ENCODE measurements at places on chromosomes 1 and 21.
A peak's percentile ranks its signal among the peaks of the same experiment; 100 is the strongest.

DNA sequence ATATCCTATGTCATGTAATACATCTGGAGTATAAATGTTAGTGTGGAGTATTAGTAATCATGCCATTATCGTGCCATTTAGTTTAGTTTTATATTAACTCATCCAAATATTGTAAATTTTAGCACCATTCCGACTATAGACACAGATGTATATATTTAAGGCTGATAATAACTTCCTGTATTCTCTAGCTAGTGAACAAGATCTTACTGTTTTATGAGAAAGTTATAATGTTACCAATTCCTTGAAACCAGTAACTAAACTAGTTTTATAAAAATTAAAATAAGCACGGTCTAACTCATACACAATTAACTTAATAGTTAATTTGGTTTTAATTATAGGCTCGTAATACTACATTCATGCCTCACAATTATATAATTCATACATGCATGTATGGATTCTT lies 808.6 kb downstream of the USP25 start:
- no peak for DNase-seq

- no peak for DNase-seq
These were observed 151.1 kb upstream of the DPT start for GRCh38 chr1:168879896-168880734.

DNA sequence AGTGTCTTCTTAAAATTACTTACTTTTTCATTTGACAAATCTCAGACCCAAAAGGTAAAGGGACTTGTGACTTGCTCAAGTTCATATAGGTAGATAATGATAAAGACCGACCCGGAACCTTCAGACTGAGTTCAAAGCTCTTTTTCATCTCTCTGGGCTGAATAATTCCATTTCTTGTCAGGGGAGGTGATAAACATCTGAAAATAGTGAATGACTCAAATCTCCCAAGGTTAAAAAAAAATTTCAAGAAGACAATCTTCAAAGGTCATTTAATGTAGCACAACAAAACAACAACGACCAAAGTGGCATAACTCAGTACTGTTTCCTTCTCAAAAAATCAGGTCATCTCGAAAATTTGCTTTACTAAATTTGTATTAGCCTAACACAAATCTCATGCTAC lies 20.6 kb downstream of the LUZP1 start:
- DNase-seq, result no peak

DNA sequence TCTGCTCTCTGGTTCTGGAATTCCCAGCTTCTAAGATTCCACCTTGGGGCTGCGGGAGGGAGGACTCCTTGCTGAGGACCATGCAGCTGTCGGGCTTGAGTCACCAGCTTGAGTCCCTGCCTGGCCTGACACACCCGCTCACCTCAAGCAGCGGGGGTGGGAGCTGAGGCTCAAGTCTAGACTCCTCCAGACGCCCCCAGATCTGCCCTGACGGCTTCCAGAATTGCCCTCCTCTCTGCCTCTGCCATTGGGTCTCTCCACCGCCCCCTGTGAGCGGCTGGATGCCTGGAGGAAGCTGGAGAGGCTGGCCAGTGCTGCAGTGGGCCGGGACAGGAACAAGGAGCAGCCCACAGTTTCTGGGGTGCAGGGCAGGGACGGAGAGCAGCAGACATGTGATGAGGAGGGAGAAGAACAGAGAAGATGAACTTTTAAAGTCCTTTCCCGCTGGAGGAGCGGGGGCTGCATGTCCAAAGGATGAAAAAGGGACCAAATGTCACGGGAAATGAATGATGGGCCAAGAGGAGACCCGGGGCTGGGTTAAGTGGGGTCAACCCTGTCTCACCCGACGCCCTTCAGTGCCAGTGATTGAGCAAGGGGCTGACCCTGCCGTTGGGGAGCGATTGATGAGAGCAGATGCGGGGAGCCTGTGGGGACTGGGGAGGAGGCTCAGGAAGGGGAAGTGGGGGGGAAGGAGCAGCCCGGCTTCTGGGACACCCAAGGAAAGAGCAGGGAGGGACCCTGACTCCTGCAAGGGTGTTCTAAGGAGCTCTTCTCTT lies 13.5 kb downstream of the CRABP2 start:
- peak; percentile 26 for DNase-seq

DNA sequence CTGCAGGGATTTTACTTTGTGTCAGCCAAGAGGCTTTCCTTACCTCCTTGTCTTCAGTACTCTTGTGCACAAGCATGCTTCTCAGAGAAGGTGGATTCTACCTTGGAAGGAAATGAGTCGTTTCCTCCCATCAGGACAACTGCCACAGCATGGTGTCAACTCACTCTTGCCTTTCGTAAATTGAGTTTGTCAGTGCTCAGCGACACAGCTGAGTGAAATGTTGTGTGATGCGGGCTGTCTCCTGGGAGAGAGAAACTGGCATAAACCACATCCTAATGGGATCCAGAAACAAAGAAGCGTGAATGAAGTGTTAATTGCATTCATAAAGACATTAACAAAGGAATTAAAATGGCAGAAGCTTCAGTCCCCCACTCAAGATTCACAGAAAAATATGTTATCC lies 51.5 kb upstream of the SLC22A15 start:
- DNase-seq, result no peak

DNA sequence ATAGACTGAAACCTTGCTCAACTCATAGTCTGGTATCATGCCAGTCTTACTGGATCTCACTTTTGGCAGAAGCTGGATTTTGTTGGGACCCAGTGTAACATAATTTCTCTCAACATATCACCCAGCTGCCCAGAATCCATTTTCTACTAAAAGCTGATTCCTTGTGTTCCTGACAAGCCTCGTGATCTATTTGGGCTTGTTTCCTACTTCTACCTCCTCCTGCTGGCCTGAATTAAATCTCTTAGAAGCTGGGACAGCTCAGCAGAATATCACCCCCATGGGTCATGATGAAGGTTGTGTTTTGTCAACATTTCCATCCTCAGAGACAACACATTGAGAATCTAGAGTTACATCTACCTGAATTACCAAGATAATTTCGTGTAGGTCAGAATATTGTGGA lies 7.7 kb downstream of the GOLT1A start:
- no peak for DNase-seq

DNA sequence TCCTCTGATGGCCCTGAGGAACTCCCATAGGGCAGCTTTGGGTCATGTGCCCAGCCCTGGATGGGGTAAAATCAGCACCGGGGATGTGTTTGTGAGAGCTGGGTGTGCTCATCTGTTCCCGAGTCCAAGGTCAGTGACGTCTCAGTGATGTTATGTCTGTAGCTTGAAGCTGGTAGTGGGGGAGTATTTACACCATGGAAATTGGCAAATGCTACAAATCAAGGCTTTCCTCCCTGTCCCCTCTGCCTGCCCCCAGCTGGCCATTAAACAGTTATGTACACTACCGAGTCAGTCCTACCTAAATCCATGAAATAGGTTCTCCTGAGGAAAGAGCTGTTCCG lies 117.8 kb upstream of the SLC25A33 start:
- DNase-seq, result no peak

DNA sequence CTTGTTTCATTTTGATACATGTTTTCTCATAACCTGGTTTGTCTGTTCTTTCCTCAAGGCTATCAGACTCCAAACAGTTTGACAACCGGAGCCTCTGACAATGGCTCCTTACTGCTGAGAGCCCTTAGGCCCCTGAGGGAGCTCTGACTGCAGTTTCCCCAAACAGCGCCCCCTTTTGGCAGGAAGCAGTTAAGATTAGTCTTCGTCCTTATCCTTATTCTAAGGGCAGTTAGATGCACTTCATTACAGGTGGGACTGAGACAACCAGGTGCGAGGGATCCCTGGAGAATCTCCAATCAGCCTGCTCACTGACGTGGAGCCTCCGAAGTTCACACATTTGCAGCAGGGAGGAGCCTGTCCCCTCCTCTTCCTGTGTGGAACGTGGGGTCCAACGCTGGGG lies 393.1 kb downstream of the BRINP3 start:
- DNase-seq, result no peak

- no peak for DNase-seq
These were observed 21.4 kb upstream of the LBR start for GRCh38 chr1:225449261-225449660.

GRCh38 chr21:25558123-25558522 lies 49.2 kb downstream of the MRPL39 start:
- DNase-seq, result no peak

- peak; percentile 25 for DNase-seq
These were observed 1.2 kb downstream of the HMGCS2 start for GRCh38 chr1:119767486-119767885.

- no peak for DNase-seq
These were observed 108.7 kb upstream of the ZNF678 start for GRCh38 chr1:227454686-227455085.

- no peak for DNase-seq
These were observed 26.3 kb downstream of the CLEC20A start for GRCh38 chr1:178470411-178470960.

DNA sequence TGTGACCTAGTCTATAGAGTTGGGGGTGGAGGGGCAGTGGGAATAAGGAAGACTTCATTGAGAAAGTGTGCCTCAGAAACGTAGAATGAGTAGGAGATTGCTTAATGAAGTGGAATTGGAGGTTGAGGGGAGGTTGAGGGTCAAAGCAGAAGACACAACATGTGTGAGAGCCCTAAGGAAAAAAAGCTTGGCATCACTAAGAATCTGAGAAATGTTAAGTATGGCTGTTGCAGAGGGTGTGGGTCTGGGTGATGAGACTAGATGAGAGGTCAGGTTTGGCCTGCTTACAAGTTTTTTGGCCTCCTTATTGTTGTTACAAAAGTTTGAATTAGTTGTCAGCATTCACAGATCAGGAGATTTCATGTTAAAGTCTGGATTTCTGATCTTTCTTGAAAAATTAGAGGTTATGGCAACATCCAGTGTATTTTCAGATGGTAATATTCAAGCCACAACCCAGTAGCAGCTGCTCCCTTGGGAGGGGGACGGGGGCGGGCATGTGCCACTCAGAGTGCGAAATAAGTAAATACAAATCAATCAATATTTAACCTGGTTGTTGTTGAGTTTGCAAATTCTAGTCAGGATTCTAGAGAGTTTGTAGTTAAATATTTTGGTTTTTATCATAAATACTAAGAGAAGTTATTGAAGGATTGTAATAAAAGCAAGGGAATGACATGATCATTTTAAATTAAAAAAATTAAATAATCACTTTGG lies 4.3 kb downstream of the MAN1A2 start:
- DNase-seq, result peak; percentile 74

DNA sequence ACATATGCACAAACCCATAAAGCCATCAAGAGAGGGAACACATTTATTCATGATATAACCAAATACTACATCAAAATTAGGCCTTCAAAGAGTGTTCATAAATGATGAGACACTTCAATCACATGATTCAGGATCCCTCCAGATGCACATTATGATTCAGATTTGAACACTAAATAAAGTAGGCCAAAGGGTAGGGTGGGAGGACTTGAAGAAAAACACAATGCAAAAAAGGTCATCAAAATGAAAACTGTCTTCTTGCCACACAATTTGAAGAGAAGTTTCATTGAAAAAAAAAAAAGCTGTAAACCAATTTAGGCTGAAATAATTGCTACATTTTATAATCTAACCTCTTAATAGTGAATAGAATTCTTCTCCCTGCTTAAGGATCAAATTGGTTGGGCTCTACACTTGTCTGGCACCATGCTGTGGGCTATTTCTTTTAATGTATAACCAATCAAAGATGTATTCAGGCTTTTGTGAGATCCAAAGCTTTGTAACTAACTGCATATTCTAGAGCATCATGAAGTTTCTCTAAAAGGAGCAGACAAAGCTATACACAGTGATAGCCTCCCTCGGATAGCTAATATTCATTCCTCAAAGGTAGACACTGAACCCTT lies 58.1 kb downstream of the ZSWIM5 start:
- no peak for DNase-seq

GRCh38 chr1:107750364-107750959 lies 214.5 kb downstream of the VAV3 start:
- peak; percentile 81 for DNase-seq

GRCh38 chr1:28343405-28343804 lies 14.6 kb downstream of the MED18 start:
- peak; percentile 17 for DNase-seq

DNA sequence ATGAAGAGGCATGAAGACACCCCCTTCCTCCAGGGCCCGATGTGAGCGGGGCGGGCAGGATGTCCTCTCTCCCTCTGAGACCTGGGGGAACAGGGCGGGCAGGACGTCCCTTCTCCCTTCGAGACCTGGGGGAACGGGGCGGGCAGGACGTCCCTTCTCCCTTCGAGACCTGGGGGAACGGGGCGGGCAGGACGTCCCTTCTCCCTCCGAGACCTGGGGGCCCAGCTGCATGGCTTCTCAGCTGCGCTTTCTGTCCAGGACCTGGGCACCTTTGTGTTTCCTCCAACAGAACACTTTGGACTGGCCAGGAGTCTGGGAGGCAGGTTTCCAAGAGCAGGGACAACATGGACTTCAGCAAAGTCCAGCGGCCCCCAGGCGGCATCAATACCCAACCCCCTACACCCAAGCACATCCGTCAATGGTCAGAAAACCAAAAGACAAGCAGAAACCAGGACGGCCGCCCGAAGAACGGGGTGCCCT lies 30.8 kb upstream of the ADARB1 start:
- no peak for DNase-seq

DNA sequence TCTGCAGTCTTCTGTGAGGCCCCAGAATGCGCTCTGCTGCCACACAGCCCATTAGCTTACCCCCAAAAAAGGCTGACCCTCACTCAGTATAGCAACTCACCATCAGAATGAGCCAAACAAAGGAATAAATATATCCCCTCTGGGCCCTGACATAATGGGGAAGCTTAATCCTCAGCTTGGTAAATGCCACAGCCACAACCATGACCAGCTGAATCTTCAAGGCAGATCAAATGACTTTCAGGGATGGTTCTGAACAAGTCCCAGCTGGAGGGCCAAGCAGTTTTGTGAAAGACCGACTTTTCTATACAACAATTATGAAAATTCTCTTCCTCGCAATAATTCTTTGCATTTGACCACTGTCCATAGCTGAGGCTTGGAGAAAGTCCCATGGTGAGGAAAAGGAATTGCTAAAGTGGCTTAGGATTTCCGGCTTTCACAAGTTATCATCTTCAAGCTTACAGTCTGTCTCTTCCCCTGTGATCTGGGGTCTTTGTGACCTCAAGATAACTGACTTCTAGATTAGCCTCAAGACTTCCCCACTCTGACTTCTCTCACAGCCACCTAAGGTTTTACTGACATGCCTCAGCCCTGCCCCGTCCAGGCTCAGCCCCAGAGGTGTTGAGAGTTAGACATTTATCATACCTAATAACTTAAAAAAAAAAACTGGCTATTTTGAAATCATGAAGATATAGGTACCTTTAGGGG lies 47.8 kb upstream of the PBX1 start:
- no peak for DNase-seq

DNA sequence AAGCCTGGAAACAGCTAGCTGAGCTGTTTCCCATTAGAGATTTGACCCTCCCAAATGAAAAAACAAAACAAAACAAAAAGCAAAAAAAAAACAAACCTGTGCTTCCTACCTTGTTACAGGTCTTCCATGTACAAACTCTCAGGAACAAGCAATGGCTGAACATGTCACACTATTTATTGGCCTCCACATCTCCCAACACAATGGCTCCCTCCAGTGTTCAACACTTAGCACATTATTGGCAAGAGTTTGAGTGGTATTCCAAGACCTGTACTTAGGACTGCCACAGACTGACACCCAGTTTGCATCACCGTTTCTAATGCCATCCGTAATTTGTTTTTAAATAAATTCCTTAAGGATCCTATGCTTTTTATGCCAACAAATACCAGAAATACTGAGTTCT lies 195.0 kb upstream of the OLFM3 start:
- peak; percentile 63 for DNase-seq

GRCh38 chr1:20426923-20427322 lies 59.1 kb downstream of the CAMK2N1 start:
- peak; percentile 89 for DNase-seq

GRCh38 chr1:36135330-36135667 lies 10.3 kb upstream of the COL8A2 start:
- no peak for DNase-seq
